ENCODE measurements at places on chromosomes 1 and 21. TPM values are rescaled to one million over a fixed set of nuclear protein-coding genes. Genes with fewer than 3 reads are reported as not detected.

DNA sequence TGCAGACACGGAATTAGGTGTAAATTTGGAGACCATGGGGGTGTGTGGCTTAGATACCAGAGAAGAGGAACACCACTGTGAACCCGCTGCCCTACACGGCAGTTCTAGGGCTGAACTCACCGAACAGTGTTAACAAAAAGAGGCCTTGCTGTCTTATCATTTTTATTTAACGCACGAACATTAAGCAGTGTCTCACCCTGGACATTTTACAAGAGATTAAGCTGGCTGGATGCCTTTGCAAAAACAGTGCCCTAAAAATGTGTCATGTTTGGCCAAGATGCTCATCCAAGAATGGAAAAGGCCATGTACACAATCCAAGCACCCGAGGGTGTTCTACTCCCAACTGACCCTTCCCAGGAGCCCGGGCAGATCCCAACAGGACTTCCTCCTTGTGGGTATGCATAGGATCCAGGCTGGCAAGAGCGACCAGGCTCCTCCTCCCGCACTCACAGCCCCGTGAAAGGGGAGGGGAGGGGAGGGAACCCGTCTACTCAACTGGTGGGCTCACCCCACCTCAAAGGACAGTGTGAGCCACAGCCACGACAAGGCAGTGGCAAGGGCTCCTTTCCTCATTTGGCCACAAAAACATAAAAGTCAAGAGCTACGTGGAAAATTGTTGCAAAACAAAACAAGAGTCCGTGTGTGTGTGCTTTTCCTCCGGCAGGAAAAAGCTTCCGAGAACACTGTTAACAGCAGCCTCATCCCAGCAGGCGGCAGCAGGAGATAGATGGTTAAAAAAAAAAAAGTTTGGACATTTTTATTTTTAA lies 20.3 kb downstream of the C2CD2 start:
- no peaks in the 10 kb centered on the region for H3K36me3 ChIP-seq
- H3K27me3 ChIP-seq = no peaks in the 10 kb centered on the region
- peaks cover 12% of the 10 kb centered on the region for H3K4me1 ChIP-seq
- no peak for DNase-seq
- H3K4me3 ChIP-seq = no peak overlapping the region
- H3K27ac ChIP-seq = no peak overlapping the region

- no peak overlapping the region for H3K27ac ChIP-seq
- H3K27me3 ChIP-seq = peaks cover 14% of the 10 kb centered on the region
- H3K4me3 ChIP-seq = no peak overlapping the region
- no peaks in the 10 kb centered on the region for H3K36me3 ChIP-seq
- peaks cover 2% of the 10 kb centered on the region for H3K4me1 ChIP-seq
- no peak for DNase-seq
These were observed 120.8 kb downstream of the GREM2 start for GRCh38 chr1:240491156-240491555.

Gene SLC5A3
- 21.7 TPM for total RNA-seq

DNA sequence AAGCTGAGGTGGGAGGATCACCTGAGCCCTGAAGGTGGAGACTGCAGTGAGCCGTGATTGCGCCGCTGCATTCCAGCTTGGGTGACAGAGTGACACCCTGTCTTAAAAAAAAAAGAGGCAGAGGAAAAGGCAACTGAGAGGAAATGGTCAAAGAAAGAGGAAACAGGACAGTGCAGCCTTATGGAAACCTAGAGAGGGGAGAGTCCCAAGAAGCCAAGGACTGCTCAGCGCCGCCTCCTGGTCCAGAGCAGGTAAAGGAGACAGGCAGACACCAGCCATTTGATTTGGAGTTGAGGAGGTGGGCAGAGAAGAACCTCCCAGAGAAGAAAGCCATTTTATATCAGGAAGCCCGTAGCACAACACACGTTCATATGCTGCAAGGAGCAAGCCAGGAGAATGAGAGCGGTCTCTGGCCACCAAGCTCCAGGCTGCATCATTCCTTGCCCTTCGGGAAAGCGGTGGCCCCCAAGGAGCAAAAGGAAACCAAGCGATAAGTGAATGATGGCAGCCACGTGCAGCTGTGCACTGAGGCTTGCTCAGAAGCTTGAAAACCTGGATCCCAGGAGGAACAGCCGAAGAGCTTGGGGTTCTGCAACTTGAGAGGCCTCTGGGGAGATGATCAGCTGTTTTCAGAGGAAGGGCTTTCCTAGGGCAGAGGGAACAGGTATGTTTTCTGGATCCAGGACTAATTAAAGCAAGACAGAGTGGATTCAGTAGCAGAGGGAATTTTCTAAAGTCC lies 33.7 kb downstream of the LRRC42 start:
- peaks cover 4% of the 10 kb centered on the region for H3K36me3 ChIP-seq
- no peak overlapping the region for H3K27ac ChIP-seq
- no peak for DNase-seq
- no peaks in the 10 kb centered on the region for H3K27me3 ChIP-seq
- peaks cover 7% of the 10 kb centered on the region for H3K4me1 ChIP-seq

- peaks cover 16% of the 10 kb centered on the region for H3K4me1 ChIP-seq
- H3K36me3 ChIP-seq = peaks cover 2% of the 10 kb centered on the region
- no peak for DNase-seq
- H3K27ac ChIP-seq = no peak overlapping the region
- peaks cover 10% of the 10 kb centered on the region for H3K27me3 ChIP-seq
These were observed 4.1 kb downstream of the RNF223 start for GRCh38 chr1:1069711-1070676.

Gene MEX3A
- total RNA-seq = 0.22 TPM

- peaks cover 11% of the 10 kb centered on the region for H3K36me3 ChIP-seq
- H3K4me1 ChIP-seq = no peaks in the 10 kb centered on the region
- no peak overlapping the region for H3K4me3 ChIP-seq
- no peak overlapping the region for H3K27ac ChIP-seq
- DNase-seq = no peak
These were observed 121.5 kb downstream of the SIM2 start for GRCh38 chr21:36820176-36821031.
